Activated CD4-positive, alpha-beta memory T cell treated with anti-CD3 and anti-CD28 coated beads for 36 hours (primary cell): ENCODE measurements at places on chromosomes 3 and 15. TPM values are rescaled to one million over a fixed set of nuclear protein-coding genes. Genes with fewer than 3 reads are reported as not detected.

ASB14 gene
- not detected for total RNA-seq

PRTG gene
- not detected for total RNA-seq

FOXL2NB gene
- total RNA-seq, result not detected

MINAR1 gene
- 0.31 TPM for total RNA-seq

CELF6 gene
- total RNA-seq, result 0.19 TPM

FBXW12 gene
- total RNA-seq, result not detected

ECE2 gene
- total RNA-seq, result not detected

SENP7 gene
- 18.4 TPM for total RNA-seq
